Hepatic stellate cell (primary cell): ENCODE measurements at places on chromosomes 5 and 9.
A peak's percentile ranks its signal among the peaks of the same experiment; 100 is the strongest.

GRCh38 chr5:8396246-8396645, 527.3 kb downstream of the MTRR start:
- no peak for DNase-seq

DNA sequence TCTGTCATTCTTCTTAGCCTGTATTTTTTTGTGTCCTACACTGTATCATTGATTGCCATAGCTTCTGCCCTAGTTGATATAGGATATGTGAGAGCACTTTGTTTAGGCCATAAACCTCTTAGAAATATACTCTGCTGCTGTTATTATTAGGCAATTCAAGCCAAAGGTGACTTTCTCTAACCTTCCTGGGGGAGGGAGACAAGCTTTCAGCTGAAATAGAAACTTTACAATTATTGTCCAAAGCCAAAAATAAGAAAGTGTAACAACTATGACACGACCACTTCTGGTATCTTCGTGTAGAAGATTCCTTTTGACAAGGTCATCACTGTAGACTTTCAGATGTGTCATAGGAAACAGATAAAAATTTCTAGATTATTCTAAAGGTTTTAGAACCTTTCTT, 12.2 kb upstream of the CSNK1A1 start:
- peak; percentile 37 for DNase-seq

- no peak for DNase-seq
Measured at GRCh38 chr5:18370531-18370930, 736.3 kb downstream of the TAF11L14 start.

DNA sequence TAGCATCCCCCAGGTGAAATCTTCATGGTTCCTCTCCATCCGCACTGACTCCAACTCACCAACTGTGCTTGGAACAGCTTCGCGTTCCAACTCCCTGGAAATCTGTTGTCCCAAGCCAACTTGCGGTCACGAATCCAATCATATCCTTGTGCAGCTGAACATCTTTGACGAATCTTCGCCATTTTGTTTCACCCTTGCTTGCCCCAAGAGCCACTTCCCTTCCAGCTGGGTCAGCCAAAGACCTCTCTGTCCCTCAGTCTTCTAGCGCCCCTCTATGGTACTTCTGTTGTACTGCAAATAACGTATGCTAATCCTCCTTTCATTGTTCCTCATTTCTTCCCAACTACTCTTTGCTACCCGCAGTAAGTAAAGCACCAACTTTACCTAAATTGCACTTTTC, 61.0 kb upstream of the TARS1 start:
- DNase-seq, result no peak

- DNase-seq, result no peak
Measured at GRCh38 chr5:40832345-40832744, 2.7 kb downstream of the RPL37 start.

DNA sequence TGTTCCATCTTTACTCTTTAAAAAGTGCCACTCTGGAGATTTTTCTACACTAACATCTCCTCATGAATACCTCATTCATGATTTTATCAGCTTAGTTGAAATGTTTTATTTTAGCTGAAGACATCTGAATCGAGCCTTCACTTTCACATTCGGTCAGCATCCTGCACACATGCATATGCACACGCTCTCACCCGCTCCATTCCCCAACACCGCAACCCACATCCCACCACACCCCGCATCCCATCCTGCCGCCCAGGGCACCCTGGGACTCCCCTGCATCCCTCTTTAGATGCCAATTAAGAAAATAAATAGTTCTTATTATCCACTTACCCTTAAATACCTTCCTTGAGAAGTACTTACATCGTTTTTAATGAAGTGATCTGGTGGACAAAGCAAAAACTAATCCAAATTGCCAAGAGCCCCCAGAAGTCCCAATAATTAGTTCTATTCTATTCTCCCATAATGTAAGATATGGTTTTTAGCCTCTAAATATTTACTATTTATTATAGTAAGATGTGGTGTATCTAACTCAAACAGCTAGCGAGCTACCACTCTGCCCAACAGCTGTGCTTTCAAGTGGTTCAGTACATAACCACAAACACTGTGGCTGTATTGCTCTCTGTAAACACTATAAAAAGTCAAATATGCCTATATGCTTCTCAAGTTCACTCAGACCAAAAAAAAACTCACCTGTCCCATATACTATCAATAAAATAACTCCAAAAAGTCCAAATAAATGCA, 38.2 kb downstream of the GZMK start:
- no peak for DNase-seq

GRCh38 chr9:21813575-21814473, 11.4 kb downstream of the MTAP start:
- no peak for DNase-seq

GRCh38 chr9:124394596-124394995, 20.6 kb downstream of the PSMB7 start:
- DNase-seq, result no peak

GRCh38 chr5:14191325-14191724, 48.2 kb downstream of the TRIO start:
- no peak for DNase-seq

- DNase-seq, result no peak
Measured at GRCh38 chr9:105515811-105516413, 42.0 kb upstream of the FKTN start.

DNA sequence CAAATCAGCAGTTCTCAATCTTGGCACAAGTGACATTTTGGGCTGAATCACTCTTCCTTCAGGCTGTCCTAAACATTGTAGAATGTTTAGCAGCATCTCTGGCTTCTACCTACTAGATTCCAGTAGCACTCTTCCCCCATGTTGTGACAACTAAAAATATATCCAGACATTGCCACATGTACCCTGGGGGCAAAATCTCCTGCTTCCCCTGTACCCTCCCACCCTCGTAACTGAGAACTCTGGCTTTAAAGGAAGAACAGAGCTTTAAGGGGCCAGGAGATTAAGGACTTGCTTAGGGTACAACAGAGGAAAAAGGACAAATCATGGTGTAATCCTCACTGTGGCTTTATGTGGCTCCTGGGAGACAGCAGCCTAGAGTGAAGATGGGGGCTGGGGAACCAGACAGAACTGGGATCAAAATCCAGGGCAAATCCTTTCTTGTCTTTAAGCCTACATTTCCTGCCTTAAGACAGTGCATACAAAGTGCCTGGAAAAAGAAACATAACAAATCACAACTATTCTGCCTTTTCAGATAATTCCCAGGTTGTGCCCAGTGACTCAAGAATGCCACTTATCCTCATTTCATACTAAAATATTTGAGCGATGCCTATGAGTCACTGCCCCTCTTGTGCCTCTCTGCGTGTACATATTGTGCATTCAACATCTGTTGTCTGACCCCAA, 109.3 kb downstream of the DAPK1 start:
- no peak for DNase-seq

DNA sequence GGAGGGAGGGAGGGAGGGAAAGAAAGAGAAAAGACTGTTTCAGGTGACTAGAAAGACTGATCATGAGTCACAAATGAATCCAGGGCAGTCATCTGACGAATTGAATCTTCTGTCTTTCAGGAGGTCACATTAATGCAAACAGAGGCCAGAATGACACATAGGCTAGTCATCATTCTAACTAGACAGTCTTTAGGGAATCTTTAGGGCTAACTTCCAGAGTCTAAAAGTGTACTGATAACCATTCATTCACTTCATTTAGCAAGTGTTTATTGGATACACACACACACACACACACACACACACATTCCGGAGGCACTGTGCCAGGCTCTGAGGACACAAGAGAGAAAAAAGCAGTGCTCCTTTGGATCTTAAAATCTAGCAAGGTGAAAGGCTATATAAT, 156.7 kb downstream of the EBF1 start:
- peak; percentile 82 for DNase-seq

DNA sequence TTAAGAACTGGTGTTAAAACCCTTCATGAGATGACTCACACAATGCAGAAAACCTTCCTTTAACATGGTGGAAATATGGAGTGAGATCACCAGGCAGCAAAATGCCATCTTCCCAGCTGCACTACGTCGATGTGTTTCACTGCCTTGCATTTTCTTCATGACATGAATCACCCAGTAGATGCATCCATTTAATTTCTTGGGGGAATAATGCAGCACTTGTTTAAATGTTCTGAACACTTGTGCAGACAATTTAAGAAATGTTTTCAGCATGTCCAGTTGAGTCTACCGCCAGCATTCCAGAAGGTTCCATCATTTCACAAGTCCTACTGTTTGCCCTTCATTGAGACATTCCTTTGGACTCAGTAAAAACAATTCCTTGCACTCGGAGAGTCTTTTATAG, 81.6 kb downstream of the ADAMTS16 start:
- DNase-seq, result no peak

DNA sequence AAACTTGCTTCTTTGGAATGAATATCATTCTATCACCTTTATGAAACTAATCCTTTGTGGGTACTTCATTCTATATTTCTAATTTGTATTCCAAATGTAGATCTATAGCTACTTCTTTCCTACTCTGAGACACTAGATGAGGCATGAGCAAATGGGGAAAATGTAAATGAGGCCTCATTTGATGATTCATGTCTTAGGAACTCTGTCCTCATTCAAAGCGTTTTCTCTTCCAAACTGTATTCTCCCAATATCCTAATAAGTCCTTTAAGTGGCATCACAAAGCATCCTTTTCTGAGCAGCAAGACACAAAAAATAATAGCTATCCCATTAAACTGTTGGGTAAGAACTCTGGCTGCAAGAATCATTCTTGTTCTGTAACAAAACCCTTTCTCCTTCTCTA, 56.1 kb downstream of the TTLL11 start:
- peak; percentile 45 for DNase-seq

DNA sequence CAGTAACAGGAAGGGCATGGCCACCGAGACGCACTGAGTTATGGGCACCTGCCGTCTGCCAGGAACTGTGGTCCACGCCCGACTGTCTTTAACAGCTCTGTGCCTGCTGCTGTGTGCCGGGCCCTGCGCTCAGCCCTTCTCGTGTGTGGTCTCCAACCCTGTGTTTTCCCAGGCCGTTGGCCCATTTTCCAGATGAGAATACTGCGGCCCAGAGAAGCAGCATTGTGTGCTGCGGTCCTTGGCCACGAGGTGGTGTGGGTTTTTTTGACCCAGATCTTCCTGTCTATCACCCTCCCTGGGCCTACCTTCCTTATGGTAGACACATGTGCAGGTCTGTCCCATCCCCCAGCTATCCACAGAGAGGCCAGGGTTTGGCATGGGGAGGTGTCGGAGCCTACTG, 47.0 kb downstream of the RXRA start:
- no peak for DNase-seq

- no peak for DNase-seq
Measured at GRCh38 chr5:129971714-129972113, 67.4 kb downstream of the CHSY3 start.

DNA sequence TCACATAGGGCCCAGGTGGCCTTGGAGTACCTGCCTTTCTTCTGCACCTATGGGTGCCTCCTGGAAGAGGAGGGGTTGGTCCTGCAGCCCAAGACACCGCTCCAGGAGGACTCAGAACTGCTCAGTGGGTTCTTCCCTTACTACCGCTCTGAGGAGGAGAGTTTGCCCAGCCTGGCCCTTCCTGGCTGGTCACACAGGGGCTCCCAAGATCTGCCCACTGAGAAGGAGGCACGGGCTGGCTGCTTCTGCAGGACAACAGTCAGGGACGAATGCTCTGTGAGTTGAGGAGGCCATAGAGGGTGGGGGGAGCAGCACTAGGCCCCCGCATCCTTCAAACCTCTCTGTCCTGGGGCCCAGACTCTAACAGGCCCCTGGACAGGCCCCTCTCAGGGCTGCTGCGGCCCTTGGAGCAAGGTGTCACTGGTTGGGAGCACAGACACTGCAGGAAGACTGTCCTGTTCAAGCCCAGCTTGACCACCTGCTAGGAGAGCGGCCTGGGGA, 9.9 kb upstream of the SLC25A48 start:
- no peak for DNase-seq

- DNase-seq, result no peak
Measured at GRCh38 chr9:95032580-95033341, 284.7 kb downstream of the FANCC start.

DNA sequence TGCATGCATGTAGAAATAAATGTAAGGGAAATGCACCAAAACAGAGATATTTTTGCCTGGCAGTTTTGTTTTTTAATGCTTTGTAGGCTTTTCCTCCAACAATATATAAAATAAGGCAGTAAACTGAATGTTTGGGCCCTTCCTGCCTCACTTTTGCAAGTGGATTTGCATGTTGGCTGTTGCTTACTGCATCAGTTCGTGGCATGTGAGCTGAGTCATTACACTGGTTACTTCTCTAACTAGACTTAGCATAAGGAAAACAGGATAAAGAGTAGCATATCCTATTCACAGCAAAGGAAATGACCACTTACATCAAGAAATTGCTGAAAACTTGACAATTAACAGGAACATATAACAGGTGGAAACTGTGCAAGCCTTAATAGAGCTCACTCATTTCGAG, 113.4 kb downstream of the TLE1 start:
- no peak for DNase-seq

DNA sequence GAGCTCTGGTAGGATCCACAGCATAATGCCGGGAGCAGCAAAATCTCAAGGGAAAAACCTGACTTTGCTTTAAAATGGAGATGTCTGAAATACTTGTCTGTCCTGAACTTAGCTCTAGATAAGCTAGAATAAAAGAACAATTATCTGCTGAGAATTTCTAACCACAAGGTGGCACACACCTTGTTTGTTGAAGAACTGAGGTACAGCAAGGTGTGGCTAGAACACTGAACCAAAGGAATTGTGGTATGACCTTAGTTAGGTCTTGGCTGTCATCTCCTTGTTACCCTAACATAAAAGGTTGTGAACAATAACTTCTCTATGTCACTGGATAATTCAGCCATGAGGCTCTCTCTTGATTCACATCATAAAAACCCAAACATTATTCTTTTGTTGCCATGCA, 72.3 kb upstream of the ANXA1 start:
- no peak for DNase-seq

GRCh38 chr5:73652391-73652790, 26.4 kb downstream of the ARHGEF28 start:
- DNase-seq, result no peak

- no peak for DNase-seq
Measured at GRCh38 chr5:115932991-115933390, 29.3 kb upstream of the LVRN start.

DNA sequence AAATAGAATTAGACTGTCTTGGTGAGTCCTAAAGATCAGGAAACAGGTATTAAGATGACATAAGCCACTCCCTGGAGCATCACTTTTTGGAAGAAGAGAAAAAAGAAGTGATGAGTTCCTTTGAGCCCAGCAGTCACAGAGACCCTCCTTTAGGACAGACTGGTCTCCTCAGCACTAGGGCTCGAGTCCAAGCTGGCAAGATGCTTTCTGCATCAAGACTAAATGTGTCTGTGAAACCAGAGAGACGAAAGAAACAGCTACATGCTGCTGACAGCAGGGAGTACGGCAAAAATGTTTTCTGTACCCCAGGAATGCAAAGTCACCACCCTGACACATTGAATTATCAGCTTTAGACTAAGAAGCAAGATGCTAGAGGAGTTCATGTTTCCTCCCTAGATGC, 184.5 kb downstream of the CRB2 start:
- no peak for DNase-seq

DNA sequence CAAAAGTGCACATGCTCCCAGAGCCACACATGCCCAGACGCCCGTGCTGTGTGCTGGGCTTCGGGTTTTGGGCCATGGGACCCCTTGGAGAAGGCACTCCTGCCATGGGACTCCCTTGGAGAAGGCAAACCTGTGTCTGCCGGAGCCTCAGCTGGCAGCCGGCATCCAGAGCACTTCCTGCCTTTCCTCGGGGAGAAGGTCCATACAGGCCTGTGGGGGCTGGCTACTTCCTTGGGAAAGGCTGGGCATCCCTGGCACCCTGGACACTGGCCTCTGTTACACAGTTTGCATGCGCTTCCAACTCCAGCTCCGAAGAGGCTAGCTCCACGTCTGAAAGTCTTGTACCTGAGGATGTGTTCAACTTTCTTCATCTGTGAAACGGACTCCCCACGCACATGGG, 14.7 kb upstream of the IRX4 start:
- DNase-seq, result no peak
